ENCODE measurements at places on chromosomes 7 and 10.

- DNase-seq = no peak
Observed at GRCh38 chr10:1215862-1216573, 159.8 kb downstream of the WDR37 start.

DNA sequence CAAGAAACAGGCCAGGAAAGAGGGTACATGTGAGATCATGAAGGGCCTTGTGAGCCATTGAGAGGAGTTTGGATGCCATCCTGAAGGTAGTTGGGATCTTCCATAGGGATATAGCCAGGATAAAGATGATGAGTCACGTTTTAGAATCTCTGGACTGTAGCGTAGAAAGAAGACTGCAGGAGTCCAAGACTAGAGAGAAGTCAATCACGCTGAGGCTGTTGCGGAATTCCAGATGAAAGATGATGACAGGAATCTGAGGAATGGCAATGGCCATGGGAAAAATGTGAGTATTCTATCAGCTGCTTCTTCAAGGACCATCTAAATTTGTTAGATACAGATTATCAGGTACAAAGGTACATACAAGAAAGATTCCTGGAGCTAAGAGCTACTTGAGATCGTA, 711.3 kb downstream of the GRM8 start:
- DNase-seq = no peak

GRCh38 chr10:114990991-114991390, 53.0 kb downstream of the TRUB1 start:
- DNase-seq = no peak

GRCh38 chr10:118342638-118343020, 505 bp upstream of the FAM204A start:
- DNase-seq = no peak

DNA sequence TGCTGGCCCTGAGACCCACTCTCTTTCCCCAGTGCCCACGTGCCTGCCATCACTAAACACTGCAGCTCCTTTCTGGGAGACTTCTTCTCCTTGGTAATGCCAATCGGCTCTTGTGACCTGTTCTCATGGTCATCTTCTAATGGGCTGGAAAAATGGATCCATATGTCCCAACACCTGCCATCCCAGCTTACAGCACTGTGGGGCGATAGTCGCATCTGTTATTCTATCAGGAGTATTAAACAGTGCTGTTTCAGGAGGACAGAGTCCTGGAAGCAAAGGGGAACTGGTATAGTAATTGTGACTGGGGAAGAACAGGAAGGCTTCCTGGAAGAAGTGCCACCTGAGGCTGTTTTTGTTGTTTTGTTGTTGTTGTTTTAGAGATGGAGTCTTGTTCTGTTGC, 411.2 kb downstream of the GLRX3 start:
- DNase-seq = peak; percentile 22

DNA sequence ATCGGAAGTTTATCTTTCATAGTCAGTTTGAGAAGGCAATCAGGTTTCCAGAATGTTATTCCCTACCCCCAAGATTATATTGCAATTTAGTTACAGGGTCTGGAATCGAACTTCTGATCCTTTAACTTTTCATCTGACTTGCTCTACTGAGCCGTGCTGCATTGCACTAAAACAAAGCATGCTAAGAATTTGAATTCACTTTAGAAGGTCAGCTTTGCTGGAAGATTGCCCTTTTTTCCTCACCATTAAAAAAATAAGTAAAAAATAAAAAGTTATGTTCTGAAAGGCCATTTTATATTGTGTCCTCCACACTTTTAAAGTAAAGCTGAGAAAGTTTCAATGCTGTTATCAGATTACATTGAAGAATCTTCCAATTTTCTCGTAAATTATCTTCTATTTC, 388.8 kb upstream of the PHF14 start:
- DNase-seq = no peak

DNA sequence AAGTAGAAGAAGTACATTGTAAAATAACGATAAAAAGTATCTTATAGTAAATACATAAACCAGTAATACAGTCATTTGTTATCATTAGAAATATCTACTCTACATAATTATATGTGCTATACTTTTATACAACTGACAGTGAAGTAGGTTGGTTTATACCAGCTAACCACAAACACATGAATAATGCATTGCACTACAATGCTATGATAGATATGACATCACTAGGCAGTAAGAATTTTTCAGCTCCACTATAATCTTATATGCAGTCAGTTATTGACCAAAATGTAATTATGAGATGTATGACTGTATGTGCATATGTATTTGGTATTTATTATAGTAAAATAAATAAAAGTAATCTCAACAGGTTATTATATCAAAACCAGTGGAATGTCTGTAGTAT, 23.4 kb upstream of the SGCE start:
- no peak for DNase-seq

DNA sequence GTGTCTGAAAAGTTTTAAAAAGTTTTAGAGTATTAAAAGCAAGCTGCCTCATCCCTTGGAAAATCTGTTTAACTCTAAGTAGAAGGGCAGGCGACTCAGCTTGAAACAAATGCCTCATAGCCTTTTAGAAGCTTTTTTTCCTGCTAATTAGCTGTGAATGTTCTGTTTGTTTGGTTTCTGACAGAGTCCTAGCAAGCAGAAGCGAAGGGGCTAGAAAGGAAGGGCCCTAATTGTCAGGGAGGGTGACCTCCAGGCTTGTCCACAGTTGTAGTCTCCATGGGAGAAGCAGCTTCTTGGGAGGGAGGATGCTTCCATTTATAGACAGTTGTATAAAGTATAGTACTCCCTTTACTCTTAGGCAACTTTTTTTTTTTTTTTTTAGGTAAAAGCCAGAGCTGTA, 90.9 kb downstream of the DNAJC1 start:
- DNase-seq = no peak

DNA sequence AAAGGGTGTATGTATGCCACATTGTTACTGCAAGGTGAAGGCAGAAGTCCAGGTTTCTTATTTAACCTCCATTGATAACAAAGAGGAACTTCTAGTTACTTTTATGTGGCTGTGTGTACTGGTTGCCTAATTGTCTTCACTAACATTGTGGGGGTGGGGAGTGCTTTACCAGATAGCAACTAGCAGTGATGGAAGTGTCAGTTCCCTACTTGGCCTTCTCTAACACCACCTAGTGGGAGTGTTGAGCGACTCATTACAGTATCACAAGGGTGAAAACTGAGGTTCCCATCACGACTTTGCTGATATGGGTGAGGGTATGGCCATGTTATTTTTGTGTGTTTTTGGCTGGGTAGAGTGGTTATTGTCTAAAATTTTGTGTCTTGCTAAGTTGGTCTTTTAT, 274.4 kb downstream of the THSD7A start:
- no peak for DNase-seq

- DNase-seq = peak; percentile 75
Observed at GRCh38 chr10:131874991-131875451, 25.8 kb upstream of the PPP2R2D start.

DNA sequence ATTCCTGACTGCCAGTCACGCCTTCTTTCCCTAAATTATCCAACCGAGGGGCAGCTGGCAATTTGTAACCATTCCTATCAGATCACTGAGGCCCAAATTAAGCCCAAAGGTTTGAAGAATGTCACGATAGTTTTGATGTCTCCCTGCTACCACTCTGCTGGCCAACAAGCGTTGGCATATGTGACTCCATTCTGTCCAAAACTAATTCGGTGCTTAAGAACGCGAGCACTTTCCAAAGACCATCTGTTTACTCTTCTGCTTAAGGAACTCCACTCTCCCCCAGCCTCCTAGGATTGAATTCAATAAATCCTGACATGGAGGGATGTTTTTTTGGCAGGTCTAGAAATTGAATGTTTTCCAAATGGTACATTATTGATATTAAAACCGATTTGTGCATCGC, 131.5 kb upstream of the CTBP2 start:
- peak; percentile 38 for DNase-seq

GRCh38 chr7:157974678-157975230, 612.9 kb downstream of the PTPRN2 start:
- DNase-seq = no peak

DNA sequence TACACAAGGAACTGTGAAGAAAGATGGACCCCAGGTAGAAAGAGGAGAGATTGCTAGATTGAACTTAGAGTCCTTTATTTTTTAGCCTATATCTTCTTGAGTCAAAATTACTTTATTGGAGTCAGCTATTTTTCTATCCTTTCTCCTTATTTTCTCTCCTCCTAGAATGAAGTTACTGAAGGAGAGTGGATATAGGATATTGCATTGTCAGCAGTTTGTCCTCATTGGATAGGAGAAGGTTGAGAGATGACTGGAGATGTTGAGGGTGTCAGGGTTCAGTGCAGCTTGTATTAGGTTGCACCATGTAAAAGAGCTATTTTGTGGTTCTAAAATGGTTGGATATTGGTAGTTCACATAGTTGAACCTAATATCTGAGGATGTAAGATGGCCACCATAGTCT, 5.5 kb downstream of the LRMDA start:
- no peak for DNase-seq

DNA sequence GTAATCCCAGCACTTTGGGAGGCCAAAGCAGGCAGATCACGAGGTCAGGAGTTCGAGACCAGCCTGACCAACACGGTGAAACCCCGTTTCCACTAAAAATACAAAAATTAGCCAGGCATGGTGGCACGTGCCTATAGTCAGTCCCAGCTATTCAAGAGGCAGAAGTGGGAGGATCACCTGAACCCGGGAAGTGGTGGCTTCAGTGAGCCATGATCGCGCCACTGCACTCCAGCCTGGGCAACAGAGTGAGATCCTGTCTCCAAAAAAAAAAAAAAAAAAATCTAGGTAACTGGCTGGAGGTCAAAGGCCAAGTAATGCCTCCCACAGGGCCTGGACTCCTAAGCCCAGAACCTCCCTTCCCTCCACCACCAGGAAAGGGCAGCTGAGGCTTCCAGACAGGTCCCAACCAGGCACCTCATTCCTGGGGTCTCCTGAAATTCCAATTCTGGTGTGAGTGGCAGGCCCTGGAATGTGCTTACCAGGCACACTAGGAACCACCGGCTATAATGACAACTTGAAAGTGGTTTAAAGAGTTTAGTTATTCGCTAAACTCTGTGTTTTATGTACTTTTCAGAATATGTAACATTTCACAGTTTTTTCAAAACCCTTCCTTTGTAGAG, 86.9 kb upstream of the TNRC18 start:
- no peak for DNase-seq

DNA sequence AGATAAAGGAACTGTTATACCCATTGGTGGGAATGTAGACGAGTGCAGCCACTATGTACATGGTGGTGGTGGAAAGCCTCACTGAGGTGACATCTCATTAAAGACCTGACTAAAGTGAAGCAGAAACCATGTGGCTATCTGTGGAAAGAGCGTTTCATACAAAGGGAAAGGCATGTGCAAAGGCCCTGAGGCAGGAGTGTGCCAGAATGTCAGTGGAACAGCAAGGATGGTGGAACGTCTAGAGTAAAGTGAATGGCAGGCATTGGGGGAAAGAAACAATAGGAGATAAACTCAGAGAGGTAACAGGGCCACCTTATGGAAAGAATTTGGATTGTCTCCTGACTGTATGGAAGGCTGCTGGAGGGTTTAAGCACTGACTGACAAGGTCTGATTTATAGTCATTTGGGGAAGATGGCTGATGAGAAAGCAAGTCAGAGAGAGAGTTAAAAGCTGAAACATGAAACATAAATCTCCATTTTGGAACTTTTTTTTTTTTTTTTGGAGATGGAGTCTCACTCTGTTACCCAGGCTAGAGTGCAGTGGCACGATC, 245.7 kb downstream of the STK31 start:
- no peak for DNase-seq

DNA sequence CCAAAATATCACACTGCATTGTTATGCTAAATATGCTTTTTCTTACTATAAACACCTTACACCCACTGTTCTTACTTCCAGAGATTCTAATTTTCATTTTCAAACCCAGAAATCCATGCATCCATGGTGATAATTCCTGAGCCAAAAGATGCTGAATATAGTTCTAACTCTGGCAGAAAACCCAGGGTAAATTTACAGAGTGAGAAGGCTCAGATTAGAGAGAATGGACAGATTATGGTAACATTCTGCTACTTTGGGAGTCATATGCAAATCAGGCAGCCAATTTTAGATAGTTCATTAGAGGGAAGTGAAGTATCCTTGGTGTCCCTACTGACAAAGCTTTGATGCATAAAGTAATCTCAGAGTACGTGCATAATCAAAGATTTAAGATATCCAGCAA, 15.4 kb upstream of the CTTNBP2 start:
- DNase-seq = no peak

GRCh38 chr7:142231716-142232115, 26.1 kb downstream of the PRSS58 start:
- no peak for DNase-seq

Data from cerebellum (tissue), 4 donors.